GM12892 (cell line): ENCODE measurements at places on chromosomes 12 and 14.

GRCh38 chr14:74905595-74906142 lies 17.4 kb downstream of the RPS6KL1 start:
- peak; percentile 72 for DNase-seq

DNA sequence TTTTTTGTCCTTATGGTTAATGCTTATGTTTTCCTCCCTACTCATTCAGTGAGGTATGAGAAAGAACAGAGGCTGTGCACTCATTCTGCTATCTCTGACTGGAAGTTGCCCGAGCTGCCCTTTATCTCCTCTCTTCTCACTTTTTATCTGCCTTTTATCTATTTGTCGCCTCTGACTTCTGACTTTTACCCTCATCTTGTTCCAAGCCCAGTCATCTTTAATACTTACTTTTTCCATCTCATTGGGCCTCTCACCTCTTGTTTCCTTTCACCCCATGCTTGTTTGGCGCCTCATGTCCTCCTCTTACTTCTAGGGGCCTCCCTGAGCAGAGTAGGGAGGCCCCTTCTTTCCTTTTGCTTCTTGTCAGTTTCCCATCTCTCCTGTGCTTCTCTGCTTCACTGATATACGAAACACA lies 50.7 kb downstream of the DIP2B start:
- DNase-seq = no peak

- DNase-seq = no peak
These were observed 9.7 kb downstream of the AQP6 start for GRCh38 chr12:49982246-49983087.

- peak; percentile 48 for DNase-seq
These were observed 601 bp downstream of the ZNF839 start for GRCh38 chr14:102320033-102320660.

- no peak for DNase-seq
These were observed 295.1 kb upstream of the SFSWAP start for GRCh38 chr12:131415781-131416180.

DNA sequence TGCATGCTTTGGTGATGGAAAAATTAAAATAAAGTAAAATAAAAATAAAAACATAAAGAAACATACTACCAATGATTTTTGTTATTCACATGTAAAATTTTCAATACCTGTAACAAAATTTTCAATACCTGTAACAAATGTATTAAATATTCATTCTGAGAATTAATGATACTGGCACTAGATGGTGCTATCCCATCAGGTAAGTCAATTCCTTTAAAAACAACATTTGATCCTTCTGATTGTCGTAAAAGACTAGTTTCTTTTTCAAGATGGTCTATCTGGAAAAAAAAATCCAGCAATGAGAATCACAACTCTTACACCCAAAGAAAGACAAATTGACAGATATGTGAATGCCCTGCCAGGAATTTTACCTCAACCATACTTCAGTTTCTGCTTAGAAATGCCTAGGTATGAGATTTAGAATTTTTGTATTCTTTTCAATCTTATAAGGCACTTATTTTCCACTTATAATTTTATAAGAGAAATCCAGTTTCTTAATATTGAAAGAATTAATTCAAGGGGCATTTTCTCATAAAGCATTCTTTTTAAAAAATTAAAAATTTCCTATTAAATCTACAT lies 30.7 kb downstream of the CEP290 start:
- DNase-seq = no peak

DNA sequence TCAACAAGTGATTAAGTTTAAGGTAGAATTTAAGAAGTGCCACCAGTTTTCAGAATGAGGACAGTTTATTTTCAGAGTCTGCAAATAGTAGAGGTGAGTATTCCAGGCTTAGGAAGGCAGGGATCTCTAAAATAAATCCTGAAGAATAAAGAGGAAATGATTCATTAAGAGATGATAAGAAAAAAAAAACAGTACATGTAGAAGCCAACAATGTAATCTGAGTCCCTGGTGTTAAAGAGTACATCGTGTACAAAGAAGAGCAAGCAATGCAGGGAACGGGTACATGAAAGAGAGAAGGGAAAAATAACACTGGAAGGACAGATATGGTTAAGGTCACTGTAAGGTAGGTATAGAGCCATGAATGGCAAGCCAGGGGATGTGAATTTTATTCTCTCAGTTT lies 95.2 kb upstream of the FOXG1 start:
- DNase-seq = no peak

DNA sequence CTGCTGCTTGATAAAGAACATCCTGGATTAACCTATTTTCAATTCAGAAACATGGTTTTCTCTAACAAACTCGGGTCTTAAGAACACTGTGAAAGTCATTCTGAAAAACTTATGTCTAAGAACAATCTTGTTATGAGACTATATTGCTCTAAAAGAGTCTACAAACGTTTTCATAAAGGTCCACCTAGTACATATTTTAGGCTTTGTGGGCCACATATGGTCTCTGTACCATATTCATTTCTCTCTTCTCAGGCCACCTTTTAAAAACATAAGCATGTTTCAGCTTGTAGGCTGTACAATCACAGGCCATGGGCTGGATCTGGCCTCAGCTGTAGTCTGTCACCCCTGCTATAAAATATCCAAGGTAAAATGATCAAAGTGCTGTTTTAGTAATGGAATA lies 39.9 kb downstream of the PPP4R3A start:
- no peak for DNase-seq

- DNase-seq = peak; percentile 41
These were observed 125.6 kb upstream of the FGD4 start for GRCh38 chr12:32273712-32274111.

- DNase-seq = no peak
These were observed 166.7 kb downstream of the TMTC3 start for GRCh38 chr12:88308825-88309224.

- DNase-seq = no peak
These were observed 107.3 kb upstream of the MDM1 start for GRCh38 chr12:68439368-68440045.
